GOT3 (cell line): ENCODE measurements at places on chromosomes 3 and 15.
A peak's percentile ranks its signal among the peaks of the same experiment; 100 is the strongest.

GRCh38 chr3:96294143-96294542, 520.3 kb upstream of the EPHA6 start:
- no peak for DNase-seq

GRCh38 chr3:146164971-146165769, 4.2 kb upstream of the PLOD2 start:
- DNase-seq, result no peak

DNA sequence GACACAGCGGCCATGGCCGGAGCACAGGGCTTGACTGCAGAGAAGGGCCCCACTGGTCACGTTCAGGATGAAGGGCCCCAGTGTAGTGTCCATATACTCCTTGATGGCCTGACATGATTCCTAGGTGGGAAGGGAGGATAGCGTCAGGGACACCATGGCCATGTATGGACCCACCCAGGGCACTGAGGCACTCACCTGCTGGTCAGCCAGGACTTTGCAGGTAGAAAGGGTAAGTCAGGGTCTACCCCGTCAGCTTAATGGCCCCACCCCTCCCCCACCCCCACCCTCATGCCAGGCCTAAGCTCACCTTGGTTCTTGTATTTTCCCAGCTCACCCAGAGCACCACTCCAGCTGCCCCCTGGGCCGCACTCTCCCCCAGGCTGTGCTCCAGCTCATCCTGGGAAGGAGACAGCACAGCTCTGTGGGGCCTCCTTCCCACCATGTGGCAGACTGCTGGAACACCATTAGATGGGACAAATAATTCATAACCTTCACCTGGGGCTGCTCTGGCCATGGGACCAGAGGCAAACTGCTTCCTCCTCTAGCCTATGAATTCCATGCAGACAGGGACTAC, 1.6 kb upstream of the HYAL3 start:
- no peak for DNase-seq

- no peak for DNase-seq
Measured at GRCh38 chr3:66233033-66233432, 12.2 kb downstream of the SLC25A26 start.

GRCh38 chr3:16404349-16404895, 109.1 kb downstream of the RFTN1 start:
- no peak for DNase-seq

- DNase-seq, result no peak
Measured at GRCh38 chr3:166498446-166498845, 661.2 kb upstream of the BCHE start.

DNA sequence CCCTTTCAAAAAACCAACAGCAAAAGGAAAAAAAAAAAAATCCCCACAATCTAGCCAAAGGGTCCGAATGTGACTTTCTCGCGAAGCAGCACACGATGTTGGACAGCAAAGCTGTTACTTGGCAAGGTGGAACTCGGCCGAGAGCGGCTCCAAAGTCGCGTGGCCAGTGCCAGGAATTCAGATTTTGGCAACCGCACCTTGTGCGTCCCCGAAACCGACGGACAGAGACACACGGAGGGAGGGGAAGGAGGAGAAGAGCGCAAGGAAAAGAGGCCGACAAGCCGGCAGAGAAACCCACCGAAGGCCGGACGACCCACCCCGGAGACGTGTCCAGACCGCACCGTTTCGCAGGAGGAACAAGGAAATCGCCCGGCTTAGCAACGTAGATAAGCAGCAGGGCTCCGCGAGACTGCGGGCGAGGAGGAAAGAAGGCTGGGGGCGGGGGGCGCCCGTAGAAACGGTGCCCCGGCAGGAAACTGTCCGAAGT, 517.3 kb downstream of the MECOM start:
- DNase-seq, result no peak

DNA sequence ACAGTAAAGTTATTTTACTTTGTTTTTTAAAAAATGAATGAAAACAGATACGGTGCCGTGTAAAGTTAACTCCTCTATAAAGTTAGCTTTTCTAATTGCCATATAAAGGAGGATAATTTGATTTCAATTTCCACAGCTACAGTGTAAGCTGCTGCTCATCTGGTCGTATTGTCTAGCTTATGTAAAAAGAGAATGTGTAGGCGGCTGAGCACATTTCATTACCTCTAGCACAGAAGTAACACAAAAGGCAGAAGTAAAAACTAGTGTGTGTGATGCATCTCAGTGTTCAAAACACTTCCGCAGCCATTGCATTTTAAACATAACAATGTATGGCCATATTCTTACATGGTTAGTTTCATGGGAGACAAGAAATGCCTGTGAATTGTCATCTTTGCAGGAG, 105.0 kb upstream of the P2RY1 start:
- DNase-seq, result no peak

DNA sequence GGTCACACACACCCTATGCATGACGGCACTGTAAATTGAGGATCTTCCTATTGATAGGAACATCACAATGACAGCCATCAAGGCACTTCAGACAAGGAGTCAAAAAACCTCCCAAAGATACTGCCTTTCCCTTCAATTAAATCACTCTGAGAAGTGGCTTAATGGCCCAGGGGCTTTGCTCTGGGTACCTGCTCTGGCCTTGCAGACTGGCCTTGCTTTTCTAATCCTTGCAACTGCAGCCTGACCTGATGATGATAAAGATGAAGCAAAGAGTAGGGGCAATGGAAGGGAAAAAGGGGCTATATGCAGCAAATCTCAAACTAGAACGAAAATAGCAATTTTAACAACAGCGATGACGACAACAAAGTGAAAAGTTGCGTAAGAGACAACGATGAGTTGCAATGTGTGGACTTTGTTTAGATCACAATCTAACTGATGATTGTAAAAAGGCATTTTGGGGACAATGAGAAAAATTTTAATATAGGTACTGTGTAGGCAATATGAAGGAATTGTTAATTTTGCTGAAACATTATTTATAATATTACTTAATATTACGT, 14.6 kb downstream of the ADAMTS9 start:
- no peak for DNase-seq

GRCh38 chr3:46892285-46893145, 15.0 kb downstream of the PTH1R start:
- peak; percentile 14 for DNase-seq

- DNase-seq, result no peak
Measured at GRCh38 chr3:195768414-195768813, 43.3 kb downstream of the MUC4 start.

DNA sequence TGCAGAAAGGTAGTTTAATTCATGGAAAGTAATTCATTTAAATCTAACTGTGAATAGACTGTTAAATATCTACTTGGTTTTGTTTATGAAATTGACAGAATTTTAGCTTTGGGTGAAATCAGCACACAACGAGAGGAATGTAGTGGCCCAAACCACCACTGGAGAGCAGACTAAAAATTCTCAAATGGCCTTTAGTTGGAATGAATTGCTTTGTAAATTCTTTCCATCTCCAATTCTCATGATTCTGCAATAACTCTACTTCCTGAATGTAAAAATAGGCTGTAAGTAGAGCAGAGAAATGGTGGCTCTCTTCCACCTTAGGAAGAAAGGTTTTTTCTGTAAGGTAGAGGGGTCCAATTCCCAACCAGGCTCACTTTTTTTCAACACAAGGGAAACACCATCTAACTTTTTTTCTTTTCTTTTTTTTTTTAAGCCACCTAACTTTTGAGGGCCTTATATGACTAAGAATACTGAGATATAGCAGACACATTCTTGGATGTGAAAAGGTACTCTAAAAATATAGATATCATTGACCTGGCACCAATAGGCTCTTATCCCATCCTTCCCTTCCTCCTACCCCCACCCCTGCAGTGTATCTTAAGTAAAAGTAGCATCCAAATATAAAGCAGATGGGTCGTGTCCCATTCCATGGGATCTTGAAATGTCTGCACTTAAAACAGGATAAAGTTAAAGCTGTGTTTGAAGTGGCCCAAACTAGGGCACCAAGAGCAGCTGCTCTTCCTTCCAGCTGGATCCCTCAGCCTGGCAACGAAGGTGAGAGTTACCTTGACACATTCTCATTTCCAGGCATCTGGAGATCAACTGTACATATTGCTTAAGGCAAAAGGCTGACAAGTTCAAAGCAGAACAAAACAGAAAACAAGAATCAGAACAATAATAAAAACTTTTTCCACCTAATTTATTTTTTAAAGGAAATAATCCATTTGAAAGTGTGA, 194.1 kb downstream of the TPRG1 start:
- no peak for DNase-seq

DNA sequence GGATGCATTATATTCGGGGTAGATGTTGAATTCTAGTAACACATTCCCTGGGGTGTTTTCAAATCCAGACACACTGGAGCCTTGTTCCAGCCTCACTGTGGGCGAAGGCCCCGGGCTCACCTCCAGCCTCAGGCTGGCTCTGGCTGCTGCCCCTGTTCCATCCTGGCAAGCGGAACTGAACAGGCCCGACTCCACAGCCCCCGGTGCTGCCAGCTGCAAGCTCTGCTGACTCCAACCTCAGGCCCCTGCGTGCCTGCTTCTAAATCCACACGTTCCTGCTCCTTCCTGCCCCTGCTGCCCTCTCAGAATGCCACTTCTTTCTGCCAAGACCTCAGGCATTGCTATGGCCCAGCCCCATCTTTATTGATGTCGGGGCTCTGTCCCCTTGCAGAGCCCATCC, 90.6 kb downstream of the LIPC start:
- no peak for DNase-seq

DNA sequence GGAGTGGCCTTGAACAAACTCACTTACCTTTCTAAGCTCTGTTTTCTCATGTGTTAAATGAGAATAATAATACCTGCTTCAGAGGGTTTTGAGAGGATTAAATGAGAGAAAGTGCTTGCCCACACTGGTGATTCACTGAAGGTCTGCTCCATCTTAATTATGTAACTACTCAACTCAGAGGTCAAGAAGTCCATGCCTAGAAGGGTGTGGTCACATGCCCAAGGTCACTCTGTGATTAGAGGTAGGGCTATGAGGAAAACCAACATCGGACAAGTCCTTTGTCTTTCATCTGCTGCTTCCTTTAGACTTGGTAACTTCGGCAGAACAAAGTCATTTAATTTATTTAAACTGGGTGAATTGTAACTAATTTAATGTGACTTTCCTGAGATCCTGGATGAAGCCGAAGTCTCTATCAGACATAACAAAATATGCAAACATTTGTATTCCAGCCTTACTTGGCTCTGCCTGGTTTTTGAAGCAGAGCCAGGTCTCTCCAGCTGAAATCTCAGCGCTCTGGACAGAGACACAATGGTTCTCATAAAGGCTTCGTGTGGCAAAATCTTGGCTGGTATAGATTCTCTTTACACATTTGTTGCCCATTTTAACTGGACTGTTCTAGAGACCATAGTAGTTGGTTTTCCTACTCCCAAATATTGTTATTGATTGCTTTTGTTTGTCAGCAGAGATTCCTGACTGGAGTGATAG, 3.0 kb downstream of the CHRNA7 start:
- DNase-seq, result no peak

DNA sequence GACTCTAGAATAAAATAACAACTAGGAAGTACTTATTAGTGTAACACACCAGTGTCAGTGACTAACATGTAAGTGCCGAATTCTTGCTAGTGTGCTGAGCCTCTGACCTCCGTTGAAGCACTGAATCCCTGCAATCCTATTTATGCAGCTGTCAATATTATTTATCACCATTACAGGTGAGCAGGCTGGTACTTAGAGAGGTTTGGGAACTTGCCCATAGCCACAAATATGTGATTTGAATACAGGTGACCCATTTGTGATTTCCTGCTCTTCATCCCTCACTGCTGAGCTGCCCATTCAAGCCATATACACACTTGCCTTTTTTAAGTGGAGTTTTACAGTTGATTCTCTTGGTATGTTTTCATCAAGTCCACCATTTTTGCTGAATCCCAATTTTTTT, 12.2 kb downstream of the EIF4E3 start:
- DNase-seq, result no peak

DNA sequence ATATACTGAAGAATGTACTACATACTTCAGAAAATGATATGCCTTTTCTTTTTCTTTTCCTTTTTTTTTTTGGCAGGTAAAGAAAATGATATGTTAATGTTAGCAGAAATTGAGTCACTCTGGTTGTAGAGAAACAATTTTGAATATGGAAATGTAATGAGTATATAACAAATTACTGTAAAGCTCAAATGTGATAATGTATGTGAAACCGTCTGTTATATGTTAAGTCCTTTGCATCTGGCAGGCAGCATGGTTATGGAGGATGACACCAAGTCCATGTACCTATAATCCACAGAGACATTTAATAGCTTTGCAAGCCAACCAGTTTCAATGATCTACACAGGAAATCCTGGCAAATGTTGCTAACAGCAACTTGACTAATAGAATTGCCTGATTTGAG, 58.4 kb downstream of the HACD2 start:
- no peak for DNase-seq

- DNase-seq, result no peak
Measured at GRCh38 chr15:69722924-69723323, 270.3 kb downstream of the RPLP1 start.

DNA sequence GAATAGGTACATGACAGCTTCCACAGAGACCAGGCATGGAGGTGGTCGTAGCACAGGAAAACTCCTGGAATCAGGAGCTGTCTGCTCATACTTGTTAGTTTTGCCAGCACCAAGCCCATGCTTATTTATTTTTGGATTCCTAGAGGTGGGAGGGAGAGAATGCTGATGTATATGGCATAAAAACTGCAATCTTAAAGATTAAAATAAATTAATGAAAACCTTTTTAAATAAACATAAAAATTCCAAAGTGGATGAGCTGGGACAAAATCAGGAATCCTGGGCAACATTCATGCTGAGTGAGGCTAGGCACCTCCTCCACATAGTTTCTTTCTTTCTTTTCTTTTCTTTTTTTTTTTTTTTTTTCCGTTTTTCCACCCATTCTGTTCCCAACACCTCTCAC, 14.3 kb upstream of the BCL6 start:
- no peak for DNase-seq

DNA sequence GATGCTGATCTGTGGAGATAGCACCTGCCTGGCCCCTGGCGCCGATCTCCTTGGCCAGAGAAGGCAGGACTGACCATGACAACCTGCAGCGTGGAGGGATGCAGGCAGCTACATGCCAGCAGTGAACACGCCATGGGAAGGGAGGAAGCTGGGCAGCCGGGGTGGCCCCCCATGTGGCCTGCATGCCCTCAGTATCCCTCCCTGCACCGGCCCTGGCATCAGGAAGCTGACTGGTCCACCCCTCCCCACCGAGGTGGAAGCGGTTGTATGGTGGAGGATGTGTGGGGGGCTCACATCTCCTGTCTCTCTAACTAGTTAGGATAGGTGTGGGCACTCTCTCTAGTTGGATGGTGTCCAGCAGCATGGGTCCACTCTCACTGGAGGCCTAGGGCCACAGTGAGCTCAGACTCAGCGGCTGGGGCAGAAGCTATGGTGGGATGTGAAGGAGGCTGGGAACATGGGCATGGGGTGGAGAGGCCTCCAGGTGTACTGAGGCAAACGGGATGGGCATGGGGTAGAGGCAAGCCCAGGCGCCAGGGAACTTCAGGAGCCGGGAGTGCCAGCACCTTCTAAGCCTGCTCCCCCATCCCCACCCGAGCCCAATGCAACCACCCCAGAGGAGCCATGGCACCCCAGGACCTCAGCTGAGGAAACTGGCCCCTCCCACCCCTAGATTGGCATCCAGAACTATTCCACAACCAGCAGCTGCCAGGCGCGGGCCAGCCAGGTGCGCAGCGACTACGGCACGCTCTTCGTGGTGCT, 1.8 kb upstream of the ABTB1 start:
- DNase-seq, result no peak
